ENCODE measurements at places on chromosomes 3 and 15.
A peak's percentile ranks its signal among the peaks of the same experiment; 100 is the strongest.

- no peak for DNase-seq
Observed at GRCh38 chr15:39344662-39345141, 236.2 kb upstream of the THBS1 start.

DNA sequence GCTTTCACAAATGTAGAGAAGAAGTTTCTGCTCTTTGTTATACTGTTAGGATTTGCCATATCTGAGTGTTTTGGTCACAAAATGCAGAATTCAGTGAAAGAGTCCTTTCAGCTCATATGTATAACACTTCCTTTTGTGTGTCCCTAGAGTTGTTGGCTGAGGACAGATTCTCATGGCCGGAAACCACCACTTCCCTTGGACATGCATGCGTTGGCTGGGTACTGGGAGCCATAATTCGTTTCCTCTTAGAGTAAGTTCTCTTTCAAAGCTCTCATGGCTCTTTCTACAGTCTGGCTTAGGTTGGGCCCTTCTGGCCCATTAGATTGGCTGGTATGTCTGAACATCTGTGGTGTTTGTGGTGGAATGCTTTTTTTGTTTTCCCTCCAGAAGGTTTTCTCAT, 298.5 kb downstream of the DIPK2A start:
- no peak for DNase-seq

DNA sequence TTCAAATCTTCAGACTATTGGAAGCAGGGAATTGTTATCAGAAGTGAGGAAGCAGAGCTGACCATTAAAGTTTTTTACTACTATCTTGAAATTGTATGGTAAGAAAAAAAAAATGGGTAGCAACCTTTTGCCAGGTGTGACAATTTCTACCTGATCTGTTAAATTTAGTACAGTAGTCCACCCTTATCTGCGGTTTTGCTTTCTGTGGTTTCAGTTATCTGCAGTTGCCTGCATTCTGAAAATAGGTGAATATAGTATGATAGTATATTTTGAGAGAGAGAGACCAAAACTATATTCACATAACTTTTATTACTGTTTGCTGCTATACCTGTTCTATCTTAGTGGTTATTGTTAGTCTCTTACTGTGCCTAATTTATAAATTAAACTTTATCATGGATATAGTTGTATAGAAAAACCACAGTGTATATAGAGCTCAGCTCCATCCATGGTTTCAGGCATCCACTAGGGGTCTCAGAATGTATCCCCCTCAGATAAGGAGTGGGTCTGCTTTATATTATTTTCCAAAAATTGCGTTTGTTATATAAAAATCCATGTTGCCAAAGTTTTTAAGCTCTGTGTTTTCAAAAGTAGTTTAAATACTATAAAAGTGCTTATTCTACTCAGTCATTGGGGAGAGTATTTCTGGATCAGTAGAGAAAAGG, 69.9 kb downstream of the PTPRG start:
- DNase-seq, result no peak

GRCh38 chr3:134375582-134376384, 1.5 kb upstream of the AMOTL2 start:
- DNase-seq, result no peak

DNA sequence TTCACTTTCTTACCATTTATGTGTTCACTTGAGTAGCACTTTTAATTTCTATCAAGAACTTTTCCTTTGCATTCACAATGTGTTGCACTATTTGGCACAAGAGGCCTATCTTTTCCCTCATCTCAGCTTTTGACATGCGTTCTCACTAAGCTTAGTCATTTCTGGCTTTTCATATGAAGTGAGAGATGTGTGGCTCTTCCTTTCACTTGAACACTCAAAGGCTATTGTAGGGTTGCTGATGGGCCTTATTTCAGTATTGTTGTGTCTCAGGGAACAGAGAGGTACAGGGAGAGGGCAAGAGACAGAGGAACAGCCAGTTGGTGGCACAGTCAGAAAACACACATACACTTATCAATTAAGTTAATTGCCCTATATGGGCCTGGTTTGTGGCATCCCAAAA, 127.4 kb upstream of the MLF1 start:
- DNase-seq, result no peak

- DNase-seq, result no peak
Observed at GRCh38 chr3:50536471-50537180, 30.9 kb downstream of the C3orf18 start.

DNA sequence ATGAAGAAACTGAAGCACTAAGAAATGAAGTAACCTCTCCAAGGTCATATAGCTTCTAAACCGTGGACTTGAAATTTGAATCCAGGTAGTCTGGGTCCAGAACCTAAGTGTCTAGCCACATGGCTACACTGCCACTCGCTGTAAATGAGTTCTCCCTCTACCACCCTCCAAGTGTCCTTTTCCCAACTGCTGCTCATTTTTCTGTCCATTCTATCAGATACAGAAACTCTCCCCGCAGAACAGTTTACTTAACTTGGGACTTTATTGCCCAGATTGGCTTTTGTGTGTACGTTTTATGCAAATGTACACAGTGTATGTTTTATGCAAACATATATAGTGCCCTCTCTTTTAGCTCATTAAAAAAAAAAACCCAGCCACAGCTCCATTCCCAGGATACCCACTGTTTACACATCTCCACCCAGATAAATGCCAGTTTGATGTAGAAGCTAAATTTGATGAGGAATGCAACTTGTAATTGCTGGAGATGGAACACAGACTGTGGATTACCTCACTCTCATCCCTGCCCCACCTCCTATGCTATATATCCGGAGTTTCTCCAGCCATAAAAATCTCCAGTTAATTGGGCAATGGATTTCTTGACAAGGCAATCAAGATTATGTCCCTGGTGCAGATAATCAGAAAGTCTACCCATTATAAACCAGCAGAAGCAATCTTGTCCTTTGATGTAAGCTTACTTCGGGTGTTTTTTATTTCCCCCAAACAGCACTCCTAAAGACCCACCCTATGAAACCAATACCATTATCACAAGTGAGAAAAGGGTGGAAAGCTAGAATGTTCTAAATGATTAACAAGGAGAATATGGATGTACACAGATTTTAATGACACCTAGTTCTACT, 42.0 kb downstream of the THBS1 start:
- no peak for DNase-seq

DNA sequence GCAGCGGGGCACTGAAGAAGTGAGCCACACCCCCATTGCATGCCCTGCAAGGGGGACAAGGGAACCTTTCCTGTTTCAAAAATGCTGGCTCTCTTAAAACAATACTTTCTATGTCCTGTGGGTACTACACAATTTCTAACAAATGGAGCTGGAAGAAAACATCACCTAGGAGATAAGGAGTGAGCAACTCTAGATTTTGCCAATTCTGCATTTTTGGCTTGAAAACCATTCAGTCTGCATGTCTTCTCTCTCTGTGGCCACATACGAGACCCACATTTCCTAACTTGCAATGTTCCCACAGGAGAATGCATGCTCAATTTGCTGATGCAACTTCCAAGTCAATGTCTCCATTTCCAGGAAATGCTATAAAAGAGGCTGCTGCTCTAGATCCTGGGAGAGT, 662.0 kb downstream of the SQOR start:
- no peak for DNase-seq

DNA sequence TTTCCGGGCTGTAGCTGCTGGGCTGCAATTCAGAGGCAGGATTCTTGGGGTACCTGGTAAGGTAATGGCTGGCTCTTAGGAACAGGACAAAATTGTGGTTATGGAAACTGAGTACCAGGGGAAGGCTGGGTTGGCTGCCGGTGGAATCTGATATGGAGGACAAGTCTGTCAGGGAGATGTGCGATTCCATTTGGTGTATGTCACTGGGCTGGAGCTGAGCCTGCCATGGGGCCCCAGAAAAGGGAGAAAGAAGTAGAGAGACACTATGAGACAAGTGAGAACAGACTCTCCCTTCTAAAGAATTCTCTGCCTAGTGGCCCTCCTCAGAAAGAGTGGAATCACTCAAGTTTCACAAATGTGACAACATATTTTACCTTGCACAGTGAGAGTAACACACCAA, 368.2 kb upstream of the ROPN1 start:
- DNase-seq, result no peak

DNA sequence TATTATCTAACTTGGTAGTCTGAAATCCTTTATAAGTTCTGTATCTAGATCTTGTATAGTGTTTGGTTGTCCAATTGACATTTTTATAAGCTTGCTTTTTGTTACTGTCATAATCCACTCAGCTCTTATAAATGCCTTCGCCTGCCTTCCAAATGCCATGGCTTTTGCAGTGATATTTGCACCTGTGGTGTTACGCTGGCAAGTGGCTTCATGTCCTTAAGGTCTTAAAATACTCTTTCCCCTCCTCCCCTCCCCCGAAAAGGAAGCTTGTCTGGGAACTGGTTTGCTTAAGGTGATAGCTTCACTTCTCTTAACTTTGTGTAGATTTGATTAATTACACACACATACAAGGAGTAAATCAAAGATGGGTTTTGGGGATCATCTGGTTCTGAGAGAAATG, 62.0 kb downstream of the ABHD2 start:
- DNase-seq, result no peak

DNA sequence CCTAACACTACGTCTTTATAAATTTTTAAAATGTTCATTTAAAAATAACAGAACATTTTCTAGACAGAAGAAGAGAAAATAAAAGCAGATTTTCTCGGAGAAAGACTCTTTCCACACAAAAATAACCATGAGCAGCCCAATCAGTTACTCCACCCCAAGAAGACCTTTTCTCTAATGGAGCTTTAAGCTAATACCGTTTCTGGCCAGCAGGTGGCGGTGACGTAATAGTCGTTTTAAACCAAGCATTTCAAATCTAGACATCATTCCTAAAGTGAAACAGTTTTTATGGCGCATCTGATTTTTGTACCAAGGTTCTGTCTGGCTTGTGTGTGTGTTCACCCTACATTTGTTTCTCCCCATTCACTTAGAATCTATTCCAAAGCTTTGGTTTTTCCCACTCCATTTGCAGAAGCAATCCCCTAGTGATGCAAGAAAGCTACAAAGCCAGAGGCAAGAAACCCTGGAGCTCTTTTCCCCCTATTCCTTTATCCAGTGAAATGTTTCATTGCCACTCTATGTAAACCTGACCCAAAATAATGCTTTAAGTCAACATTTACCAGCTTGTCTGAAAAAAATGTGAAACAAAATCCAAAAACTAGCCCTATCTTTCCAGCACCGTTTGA, 336.7 kb upstream of the IGF1R start:
- peak; percentile 72 for DNase-seq

DNA sequence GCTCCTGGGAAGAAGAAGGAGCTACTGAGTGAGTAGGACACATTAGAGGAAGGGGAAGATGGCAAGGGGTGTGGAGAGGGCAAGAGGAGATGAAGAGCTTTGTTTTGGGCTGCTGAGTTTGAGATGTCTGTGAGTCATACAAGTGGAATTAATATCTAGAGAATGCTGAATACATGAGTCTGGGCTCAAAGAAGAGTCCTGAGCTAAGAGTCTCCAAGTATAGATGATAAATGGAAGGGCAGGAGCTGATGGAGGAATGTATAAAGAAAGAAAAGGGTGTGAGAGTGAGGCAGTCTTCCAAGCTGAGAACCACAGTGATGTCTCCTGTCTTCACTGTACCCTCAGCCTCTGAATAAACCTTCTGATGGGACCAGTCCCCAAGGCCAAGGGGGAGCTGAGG, 205.5 kb upstream of the MRPL3 start:
- DNase-seq, result no peak

DNA sequence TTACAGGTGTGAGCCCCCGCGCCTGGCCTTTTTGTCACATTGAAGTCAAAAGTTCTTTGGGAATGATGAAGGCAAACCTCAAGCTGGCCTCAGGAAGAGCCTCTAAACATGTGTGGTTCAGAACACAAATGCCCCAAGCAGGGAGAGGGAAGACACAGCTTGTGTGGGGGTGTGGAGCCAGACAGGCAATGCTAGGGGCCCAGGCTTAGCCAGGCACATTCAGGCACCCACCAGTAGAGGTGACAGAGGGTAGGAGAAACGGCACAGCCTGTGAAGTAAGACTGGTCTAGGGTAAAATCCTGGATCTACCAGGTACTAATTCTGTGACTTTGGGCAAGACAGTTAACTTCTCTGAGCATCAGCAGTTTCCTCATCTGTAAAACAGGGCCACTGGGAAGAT, 3.5 kb downstream of the HDC start:
- DNase-seq, result no peak

DNA sequence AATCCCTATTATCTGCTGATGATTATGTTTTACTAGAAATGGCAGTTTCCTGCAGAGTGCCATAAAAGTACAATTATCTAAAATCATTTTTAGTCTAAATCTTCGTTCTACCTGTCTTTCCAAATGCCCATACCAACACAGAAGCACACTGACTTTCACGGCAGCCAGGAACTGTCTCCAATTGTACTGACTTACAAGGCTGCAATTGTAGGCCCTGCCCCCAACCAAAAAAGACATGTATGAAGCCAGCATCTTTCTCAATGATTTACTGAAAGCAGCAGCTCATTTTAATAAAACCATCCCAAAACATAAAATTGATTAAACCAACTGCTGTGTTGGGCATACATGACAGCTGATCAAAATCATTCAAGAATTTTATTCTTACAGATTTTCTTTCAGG, 119.0 kb downstream of the TBC1D5 start:
- no peak for DNase-seq

DNA sequence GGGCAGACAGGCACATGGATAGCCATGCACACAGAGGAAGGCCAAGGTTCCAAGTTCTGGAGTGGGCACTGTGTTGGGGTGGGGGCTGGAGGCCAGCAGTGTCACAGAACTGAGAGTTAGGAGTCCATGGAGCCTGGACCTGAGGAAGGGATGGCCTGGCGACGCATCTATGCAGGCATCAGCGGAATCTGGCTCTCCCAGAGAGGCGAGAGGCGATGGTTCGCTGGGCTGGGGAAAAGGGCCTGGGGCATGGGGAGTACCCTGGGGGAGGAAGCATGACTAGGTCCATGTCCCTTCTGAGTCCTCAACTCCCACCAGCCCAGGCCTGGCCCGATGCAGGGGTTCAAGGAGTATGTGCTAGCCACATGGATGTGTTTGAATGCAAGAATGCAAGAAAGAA, 192.8 kb upstream of the LINGO1 start:
- DNase-seq, result no peak

- DNase-seq, result no peak
Observed at GRCh38 chr3:65830948-65831732, 207.6 kb downstream of the MAGI1 start.

GRCh38 chr3:119613201-119613600, 15.5 kb downstream of the PLA1A start:
- no peak for DNase-seq

GRCh38 chr3:34267088-34267487, 468.7 kb downstream of the PDCD6IP start:
- DNase-seq, result no peak

DNA sequence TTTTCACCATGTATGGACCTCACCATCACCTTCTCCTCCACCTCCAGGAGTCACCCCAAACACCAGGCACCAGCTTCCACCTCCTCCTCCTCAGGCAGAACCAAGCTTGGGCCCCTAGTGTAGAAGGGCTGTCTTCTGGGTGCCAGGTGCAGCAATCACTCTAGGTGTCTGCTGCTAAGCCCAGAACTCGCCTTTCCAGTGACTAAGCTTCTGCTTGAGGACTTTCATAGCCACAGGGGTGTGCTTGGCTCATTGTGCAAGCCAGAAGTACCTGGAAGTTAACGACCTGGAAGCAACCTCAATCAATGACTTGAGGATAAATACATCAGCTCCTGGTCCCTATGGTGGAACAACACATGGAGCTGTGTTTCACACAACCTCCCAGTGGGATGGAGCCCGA, 49.8 kb upstream of the PXYLP1 start:
- DNase-seq, result no peak

GRCh38 chr15:59694779-59695178, 5.7 kb upstream of the BNIP2 start:
- no peak for DNase-seq

GRCh38 chr15:92780843-92781242, 119.3 kb upstream of the CHD2 start:
- no peak for DNase-seq

- DNase-seq, result peak; percentile 64
Observed at GRCh38 chr15:40092256-40092978, 16.3 kb downstream of the BMF start.
